ENCODE measurements at places on chromosomes 2 and 18.
A peak's percentile ranks its signal among the peaks of the same experiment; 100 is the strongest.

DNA sequence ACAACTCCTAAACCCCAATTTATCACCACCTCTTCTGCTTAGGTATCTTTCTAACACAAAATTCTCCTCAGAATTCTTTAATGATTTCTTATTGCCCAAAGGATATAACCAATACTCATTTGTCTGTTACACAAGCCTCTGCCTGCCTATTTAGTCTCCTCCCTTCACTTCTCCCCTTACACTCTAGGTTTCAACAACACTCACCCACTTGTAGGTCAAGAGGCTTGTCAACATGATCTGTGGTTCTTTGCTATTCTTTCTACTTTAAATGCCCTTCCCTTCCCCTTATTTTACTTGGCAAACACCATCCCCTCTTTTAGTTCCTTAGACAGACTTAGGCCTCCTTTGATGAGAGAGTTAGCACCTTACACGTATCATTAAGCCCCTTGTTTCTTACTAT lies 69.0 kb upstream of the C2orf15 start:
- no peak for DNase-seq

DNA sequence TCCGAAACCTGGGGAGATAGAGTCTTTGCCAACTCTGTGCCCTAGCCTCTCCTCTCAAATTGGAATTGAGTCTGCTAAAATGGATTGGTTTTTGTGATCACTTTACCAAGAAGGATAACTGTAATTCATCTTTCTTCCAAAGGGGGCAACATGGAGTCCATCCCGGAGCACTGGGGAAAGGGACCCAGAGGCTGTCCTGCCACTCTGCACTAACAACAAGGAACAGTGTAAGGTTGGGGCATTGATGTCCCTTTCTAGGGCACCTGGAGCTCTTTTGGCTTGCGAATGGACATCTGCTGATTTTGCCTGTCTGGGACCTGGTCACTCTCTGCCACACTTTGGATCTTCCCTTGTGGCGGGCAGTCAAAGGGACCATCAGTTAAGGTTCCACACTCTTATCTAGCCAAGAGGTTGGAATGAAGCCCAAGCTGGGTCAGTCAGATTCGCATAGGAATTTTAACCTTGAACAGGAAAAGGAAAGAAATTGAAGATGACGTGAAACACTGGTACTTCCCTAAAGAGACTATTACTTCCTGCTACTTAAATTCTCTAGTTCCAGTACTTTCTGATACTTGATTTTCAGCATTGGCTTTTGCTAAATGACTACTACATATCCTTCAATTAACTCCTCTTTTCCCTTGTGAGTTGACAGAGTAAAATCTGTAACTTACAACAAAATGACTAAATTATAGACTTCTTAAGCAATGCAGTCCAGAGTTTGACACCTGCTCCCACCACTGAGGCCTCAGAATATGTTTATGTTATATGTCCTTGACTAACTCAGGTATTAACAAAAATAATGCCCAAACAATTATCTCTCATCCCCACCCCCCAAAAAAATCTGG lies 64.7 kb upstream of the KLF7 start:
- no peak for DNase-seq

GRCh38 chr2:31693882-31694281 lies 113.1 kb upstream of the SRD5A2 start:
- no peak for DNase-seq

DNA sequence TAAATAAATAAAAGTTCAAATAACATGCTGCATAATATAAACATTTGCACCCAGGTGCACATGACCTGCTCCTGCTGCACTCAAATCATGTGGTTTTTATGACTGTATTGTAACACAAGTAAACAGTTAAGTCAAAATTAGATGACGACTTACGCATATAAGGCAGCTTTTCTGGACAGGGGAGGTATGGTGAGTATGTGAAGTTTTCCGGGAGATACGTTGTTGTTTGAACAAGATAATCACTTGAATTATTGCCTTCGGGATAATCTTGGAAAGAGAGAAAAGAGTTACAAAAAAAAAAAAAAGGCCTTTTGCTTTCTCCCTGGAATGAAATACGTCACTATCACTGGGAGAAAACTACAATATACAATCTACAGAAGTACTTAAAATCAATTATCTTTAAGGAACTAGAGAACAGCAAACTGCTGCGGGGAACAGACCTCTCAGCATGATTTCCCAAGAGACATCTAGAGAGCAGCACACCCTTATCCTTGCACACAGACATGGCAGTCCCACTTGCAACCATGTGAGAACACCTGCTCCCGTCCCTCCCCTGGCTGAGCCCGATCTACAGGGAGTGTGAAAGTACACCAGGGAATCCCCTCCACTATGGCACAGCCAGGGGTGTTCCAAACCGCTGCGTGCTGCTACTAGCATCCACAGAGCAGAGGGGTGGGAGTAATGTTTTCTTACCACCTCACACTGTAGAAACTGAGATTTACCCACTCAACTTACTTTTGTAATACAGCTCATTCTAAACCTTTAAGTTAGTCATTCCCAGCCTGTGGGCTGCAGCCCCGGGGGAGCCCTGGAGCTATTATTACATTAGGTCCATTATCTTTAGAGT lies 26.3 kb downstream of the B4GALT6 start:
- no peak for DNase-seq

GRCh38 chr18:79506191-79507075 lies 110.7 kb downstream of the NFATC1 start:
- no peak for DNase-seq

GRCh38 chr2:45342-46130 lies 769 bp downstream of the FAM110C start:
- peak; percentile 6 for DNase-seq

- no peak for DNase-seq
Observed at GRCh38 chr2:46521215-46521683, 41.9 kb downstream of the TMEM247 start.

DNA sequence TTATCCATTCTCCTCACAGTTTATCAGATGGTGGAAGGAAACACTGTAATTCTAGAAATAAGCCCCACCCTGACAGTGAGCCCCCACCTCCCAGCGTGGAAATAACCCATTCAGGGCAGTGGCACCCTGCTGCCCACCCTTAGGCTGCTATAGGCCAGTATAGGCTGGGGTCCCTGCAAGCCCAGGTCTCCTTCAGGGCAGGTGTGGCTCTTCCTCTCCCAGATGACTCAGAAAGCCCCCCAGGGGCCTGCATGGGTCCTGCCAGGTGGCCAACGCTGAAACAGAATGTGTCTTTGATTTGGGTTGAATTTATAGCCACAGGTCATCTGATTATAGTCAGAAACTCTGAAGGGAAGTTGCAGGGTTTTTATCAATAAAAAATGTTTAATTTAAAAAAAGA lies 136.4 kb downstream of the SH3RF3 start:
- DNase-seq: no peak
